Stimulated activated naive CD4-positive, alpha-beta T cell treated with Interleukin-2 at 50 U/mL for 16 hours (primary cell): ENCODE measurements at places on chromosomes 4 and X.

GRCh38 chrX:56232221-56233082 lies at the start of gene KLF8:
TSS of gene KLF8 (plus strand) at chrX:56232356. CDS start at chrX:56233335, 979 bp downstream.
- peak; percentile 21 for DNase-seq

DNA sequence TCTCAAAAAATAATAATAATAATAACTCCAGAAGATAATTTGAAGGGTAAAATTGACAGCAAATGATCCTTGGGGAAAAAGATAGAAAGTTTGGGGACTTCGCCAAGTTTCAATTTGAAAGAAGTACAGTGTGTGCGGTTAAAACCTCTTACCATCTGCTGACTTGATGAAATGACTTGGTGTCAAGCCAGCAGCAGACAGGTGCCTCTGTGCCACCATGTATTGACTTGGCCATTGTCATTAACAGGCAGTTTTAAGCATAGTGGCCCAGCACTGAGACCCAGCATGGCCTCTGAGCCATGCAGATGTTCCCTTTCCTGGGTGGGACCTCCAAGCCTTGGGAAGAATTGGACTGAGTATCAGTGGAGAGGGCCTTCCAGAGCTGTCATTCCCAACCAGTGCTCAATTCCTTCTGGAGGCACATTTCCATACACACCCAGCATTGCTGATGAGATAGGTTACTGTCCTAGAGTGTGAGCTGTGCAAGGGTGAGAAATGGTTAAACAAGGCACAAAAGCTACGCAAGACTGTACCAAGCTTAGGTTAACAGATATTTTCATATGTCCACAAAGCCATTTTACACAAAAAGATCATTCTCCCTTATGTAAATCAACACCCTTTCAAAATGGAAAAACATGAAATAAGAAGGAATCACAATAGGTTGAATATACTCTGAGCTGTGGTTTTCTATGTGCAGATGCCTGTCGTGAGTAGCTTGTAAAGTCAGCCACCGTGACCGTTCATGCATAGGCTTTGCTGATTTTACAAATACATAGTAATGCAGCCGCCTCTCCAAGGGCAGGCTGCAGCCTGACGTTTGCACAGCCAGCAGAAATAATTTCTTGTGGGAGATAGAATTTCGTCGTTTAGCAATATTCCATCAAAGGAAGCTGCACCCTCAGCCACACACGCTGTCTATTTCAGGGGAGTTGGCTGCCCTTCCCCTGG lies 59.4 kb upstream of the FBXW7 start:
- no peak for DNase-seq

- no peak for DNase-seq
These were observed 30.0 kb downstream of the PAPSS1 start for GRCh38 chr4:107689912-107690587.

- DNase-seq: no peak
These were observed 89.9 kb downstream of the TTC29 start for GRCh38 chr4:146855761-146856160.

GRCh38 chrX:136933611-136934145 lies 53.2 kb upstream of the RBMX start:
- no peak for DNase-seq

DNA sequence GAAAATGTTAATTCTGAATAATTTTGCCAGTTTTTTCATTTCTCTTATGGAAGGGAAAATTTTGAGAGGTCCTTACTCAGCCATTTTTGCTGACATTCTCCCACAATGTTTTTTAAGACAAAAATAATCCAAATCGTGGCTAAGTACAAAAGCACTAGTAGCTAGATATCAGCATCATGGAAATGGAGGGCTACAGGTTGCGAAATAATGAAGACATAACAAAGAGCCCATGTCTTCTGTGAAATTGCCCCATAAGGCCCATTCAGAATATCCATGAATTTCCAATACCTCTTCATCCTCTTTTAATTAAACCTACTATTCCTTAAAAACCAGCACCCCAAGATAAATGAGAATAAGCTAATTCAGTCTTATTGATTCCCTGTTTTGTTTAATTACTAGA lies 107.4 kb downstream of the HNRNPD start:
- no peak for DNase-seq

- DNase-seq: no peak
These were observed 236.0 kb upstream of the VCX3A start for GRCh38 chrX:6770936-6771335.

DNA sequence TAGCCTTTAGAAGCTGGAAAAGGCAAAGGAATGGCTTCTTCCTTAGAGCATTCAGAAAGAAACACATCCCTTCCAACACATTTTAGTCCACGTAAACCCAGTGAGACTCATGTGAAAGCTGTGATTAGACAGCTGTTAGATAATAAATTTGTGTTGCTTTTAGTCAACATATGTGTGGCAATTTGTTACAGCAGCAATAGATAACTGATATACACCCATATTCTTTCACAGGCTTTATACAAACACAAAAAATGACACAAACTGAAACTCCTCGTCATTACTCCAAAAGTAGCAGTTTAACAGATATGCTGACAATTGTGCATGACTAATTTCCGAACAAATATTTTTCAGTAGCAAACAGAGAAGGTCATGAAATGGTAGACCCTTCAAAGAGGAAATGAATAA lies 65.3 kb downstream of the ANTXR2 start:
- no peak for DNase-seq

DNA sequence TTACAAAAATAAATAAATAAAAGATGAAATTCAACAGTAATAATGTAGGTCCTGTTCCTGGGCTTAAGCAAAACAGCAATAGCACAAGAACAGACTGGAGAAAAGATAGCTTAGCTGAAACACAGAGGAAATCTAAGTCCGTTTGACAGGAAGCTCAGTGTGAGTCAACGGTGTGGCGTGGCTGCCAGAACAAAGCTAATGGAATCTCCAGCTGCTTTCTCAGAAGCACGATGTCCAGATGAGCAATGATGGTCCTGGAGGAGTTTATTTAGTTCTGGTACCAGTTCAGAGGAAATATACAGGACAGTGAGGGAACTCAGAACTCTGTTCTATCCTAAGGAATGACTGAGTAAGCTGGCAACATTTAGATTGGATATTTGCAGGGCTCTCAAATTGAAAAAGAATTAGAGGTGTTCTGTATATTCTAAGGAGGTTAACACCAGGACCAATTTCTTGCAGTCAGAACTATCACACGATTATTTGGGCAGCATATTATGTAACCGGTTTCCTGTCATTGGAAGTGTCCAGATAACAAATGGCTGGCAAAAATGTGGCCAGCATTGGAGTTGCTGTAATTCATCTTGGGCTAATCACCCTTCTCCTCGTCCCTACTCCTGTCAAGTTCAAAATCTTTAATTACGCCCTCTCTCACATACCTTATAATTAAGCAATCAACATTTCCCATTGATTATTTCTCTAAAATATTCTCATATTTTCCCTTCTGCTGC lies 12.7 kb downstream of the GAB3 start:
- DNase-seq: no peak

DNA sequence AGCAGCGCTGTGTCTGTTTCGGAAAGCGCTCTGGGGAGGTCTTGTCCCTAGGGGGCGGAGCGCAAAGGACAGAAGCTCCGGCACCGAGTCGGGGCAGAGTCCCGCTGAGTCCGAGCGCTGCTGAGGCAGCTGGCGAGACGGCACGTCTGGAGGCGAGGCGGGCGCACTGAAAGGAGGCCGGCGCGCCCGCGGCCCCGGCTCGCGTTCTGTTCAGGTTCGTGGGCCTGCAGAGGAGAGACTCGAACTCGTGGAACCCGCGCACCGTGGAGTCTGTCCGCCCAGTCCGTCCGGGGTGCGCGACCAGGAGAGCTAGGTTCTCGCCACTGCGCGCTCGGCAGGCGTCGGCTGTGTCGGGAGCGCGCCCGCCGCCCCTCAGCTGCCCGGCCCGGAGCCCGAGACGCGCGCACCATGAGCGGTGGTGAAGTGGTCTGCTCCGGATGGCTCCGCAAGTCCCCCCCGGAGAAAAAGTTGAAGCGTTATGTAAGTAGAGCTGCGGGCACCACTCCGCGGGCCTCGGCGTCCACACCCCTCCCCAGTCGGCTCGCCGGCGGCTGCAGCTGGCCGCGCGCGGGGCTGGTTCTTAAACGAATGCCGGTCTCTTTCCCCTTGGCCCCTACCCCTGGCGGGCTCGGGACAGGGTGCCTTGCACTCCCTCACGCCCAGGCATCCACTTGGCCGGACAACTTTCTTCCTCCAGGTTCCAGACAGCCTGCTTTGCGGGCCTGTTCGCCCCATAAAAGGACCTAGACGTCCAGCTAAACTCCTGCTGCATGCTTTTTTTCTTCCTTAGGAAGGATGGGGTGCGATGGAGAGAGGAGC lies at the start of gene GAB1:
GAB1 (plus strand) TSS at position 96 of the 819 bp plus-strand sequence; CDS start at position 409, 313 bp downstream.
- DNase-seq: peak; percentile 17

DNA sequence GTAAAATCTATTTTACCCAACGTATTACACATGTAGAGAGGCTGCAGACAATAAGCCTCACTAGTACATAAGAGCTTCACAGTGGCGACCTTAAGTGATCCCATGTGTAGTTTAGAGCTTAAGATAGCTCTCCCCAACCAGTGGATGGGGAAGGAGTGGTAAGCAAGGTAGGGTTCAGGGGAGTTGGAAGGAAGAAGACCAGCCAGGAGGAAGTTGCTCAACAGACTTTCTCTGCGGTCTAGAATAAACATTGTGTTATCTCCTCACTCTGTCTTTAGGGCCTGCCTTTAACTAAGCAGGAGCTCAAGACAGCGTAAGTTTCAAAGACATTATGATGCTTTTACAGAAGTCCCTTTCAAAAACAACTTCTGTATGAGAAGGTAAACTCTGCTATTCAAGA lies 16.8 kb downstream of the MEPE start:
- DNase-seq: no peak

- DNase-seq: no peak
These were observed 41.1 kb downstream of the CBLL2 start for GRCh38 chrX:22313766-22314165.

- DNase-seq: no peak
These were observed 176.3 kb upstream of the GK2 start for GRCh38 chr4:79584352-79584751.

DNA sequence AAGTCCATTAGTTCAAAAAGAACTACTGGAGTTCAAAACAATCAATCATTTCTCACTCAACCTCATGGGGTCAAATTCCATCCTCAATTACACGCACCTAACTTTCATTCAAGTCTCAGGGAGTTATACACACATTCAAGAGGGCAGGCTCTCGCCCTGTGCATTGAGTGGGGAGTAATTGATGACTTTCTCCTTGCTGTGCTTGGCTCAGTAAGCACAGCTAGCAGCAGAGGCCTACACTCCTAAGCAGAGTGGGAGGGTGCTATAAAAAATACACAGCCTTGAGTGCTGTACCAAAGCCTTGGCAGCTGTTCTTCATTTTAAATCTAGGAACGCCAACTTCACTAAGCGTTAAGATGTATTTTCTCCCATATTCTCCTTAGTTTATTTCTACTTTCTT lies 958.3 kb upstream of the ADGRL3 start:
- no peak for DNase-seq

DNA sequence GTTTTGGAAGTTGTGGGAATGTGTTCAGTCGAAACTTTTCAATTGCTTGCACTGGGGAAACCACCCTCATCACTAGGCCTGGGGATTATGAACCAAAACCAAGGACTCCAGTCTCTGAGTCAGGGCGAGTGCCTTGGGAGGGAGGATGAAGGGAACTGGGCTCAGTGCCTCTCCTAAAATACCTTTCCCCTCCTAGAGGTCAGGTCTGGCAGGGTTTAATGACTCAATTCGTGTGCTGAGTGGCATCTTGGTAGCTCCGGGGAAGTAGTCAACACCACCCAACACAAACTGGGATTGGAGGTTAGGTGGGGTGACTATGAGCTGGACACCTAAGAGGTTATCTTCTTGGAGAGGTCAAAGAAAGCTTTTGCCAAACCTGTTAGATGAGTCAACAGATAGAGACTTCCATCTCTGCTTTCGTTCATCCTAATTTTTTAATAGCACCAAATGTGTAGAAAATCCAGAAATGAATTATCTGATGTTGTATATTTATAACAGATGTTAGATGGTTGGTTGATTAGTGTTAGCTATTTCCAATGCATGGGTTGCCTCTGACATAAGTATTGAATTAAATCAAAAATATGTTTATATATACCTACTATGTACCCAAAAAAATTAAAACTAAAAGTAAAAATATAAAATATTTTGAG lies 202.8 kb downstream of the SHROOM3 start:
- no peak for DNase-seq

GRCh38 chr4:183790661-183791060 lies 114.4 kb upstream of the STOX2 start:
- DNase-seq: no peak

DNA sequence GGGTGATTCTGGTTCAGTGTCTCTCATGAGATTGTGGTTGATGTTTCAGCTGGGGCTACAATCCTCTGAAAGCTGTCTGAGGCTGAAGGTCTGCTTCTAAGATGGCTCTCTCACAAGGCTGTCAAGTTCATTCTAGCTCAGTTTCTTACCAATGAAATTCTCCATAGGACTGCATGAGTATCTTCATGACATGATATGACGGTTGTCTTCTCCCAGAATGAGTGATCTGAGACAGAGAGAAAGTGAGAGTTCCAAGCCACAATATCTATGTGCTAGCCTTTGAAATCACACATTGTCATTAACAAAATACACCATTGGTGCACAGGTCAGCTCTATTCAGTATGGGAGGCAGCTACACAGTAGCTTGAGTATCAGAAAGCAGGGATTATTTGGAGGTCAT lies 27.3 kb downstream of the PITX2 start:
- no peak for DNase-seq

DNA sequence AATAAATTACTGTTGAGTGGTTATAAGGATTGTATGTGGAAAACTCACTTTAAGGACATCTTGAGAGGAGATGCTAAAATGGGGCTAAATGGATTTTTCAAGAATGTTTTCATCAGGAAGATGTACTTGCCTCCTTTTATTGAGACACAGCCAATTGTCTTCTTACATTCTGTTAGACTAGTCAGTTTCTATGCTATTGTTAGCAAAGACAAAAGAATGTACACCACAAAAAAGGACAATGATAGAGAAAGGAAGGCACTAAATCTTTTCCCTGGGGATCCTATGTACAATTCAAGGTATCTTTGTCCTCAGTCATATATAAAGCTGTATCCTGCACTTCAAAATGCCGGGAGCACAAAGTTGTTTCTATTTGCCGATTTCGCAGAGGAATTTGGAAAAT lies 42.6 kb downstream of the TMA16 start:
- DNase-seq: no peak

DNA sequence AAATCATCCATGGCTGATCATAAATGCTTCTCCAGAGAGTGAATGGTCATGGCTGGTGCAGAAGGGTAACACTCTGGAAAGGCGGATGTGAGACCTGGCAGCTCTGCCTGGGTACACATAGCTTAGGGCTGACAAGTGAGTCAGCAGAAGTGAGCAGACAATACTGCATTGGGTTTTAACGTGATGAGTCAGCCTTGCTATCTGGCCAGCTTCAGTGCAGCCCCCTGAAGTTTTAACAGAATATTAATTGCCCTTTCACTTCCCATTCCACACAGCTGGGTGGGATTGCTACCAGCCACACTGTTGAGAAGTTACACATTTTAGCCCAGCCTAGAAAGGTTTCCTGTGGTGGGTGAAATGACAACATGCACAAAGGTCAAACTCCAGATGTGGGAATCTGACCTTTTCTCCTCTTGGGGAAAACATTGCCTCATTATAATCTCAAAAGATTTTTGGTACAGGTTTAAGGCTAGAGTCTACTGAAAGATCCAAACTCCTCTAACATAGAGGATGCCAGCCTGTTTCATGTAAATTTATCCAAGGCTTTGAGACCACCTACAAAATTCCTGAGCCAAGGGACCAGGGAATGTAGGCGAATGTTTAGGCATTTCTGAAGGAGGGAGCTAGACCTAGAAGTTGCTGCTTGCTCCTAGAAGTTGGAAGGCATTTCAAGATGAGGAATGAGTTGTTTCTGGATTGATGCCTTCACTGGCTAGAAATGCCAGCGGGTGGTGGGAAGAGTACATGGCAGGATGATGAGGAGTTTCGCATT lies 230.3 kb upstream of the PGRMC2 start:
- no peak for DNase-seq

- no peak for DNase-seq
These were observed 1.2 kb upstream of the CNKSR2 start for GRCh38 chrX:21373001-21373400.
